GM12891 (cell line): ENCODE measurements at places on chromosomes 6 and 20.

- DNase-seq: no peak
Measured at GRCh38 chr20:5569021-5569420, 181.2 kb upstream of the SHLD1 start.

DNA sequence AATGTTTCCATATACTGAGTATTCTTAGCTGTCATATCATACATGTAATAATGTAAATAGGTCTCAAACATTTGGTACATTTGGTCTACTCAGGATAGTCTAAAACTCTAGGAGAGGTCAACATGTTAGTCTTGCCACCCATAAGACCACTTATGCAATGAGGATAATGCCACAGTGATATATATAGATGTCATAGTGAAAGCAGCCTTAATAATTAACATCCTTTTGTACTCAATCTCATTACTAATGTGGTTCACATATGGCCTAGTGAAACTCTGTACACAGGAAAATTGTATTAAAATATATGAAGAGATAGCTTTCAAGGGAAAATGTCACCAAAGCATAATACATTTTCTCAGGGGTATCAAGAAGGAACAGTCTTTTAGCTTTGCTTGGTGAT, 577.9 kb downstream of the TFAP2B start:
- DNase-seq: no peak

DNA sequence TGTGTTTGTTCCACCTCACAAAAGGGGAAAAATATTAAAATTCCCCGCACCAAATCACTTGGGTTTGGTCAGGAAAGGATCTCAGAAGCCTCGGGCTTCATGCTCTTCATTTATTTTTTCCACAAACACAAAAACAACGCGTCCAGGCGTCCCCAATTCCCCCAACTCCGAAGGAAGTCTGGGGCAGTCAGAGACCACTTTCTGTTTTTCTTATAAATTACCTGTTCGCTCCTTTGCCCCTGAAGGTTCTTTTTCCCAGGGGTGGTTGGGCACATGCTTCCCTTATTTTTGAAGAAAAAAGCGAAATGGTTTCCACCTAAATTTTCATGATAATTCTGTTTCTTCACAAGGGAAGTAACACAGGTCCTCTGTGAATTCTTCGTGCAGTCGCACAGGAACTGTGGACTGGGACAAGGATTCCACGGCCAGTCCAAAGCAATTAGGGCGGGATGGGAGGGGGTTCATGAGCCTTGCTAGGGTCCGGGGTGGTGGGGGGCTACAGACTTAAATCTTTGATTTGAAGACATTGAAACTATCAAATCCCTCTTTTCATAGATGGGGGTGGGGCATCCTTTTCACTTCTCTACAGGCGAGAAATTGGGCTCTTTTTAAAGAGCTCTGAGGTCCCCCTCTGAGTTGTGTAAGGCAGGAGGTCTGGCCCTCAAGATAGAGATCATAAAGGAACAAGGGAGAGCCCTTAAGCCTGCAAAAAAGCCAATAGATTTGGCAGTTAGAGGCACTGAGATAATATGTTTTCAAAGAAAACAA, 30.5 kb upstream of the HFE start:
- no peak for DNase-seq

DNA sequence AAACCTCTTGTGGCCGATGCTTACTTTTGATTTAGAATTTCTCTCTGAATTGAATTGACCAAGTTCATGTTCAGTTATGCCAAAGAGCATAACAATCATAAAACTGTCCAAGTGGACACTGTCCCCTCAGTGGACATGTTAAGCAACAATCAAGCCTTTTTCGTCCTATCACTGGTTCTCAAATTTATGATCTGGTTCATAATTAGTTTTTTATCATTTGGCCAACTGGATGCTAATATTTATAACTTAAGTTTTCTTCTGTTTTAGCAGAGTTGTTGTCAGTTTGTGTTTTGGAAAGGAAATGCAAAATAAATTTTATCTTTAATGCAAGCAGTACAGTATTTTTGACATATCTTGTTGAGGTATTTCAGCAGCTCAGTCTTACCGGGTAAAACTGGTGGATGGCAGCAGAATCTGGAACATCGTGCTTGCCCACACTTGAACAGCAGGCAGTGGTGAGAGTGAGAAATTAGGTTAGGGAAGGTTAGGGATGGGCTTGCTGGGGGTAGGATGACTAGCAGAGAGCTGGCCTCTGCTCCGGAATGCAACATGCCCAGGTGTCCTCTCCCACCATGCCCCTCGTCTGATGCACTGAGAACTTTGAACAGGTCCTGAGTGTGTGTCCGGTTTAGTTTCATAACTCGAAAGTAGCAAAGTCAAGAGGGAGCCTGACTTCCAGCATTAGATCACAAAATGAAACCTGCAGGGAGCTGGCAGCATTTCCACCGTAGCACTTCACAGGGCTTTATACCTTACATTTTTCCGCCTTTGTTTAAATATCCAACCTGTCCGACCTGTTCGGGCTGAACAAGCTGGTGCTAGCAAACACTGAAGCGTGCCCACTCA, 93.1 kb downstream of the RREB1 start:
- DNase-seq: no peak

DNA sequence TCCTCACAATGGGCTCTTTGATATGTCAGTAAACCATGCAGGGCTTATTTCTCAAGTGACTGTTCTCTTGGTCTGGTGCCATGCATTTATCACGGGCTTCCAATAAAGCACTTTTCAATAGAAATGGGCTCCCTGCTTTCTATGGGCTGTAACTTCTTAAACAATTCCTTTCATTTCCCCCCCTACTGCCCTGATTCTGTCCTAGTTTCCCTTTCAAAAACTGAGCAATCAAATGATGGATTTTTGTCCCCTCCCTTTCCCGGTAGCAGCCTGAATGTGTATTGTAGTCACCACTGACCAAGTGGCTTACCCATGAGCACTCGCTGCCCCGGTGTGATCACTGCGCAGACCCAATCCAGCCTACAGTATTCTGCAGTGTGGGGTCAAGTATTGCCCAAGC, 13.9 kb downstream of the RPS10 start:
- no peak for DNase-seq
